Neuronal stem cell (in vitro differentiated cells): ENCODE measurements at places on chromosomes 16 and 17.
A peak's percentile ranks its signal among the peaks of the same experiment; 100 is the strongest.

DNA sequence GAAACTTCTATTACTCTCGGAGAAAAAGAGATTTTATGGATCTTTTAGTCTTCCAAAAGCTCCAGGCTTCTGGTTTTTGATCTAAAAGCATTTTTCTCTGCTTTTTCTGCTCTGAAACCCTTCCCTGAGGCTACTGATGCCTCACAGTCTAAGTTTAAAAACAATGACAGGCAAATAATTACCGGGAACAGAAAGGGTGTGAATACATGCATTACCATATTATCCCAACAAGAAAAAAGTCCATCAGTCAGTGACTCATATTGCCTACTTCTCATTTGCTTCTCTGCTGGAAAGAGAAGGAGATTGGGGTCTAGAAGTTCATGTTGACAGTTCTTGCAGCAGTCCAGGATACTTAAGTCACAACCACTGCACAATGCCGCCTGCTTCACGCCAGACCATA is 482.9 kb upstream of the C16orf82 start:
- no peak overlapping the region for H3K4me3 ChIP-seq
- H3K4me1 ChIP-seq, result no peaks in the 10 kb centered on the region
- no peak overlapping the region for H3K27ac ChIP-seq
- H3K36me3 ChIP-seq, result no peaks in the 10 kb centered on the region
- no peaks in the 10 kb centered on the region for H3K27me3 ChIP-seq

DNA sequence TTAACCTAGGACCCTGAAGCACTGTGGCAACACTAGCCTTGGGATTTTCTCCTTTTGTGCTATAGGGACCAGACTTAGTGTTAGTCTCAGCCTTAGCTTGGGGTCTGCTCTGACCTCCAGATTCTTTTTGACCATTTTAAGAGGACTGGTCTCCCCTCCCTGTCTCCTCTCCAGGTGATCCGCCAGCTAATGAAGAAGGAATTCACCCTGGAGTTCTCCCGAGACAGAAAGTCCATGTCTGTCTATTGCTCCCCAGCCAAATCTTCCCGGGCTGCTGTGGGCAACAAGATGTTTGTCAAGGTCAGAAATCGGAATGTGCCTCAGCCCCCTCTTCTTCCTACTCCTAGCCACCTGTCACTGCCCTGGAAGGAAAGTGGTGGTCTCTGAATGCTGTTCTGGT is 19.5 kb downstream of the ATP2A1 start:
- no peak overlapping the region for H3K4me3 ChIP-seq
- no peaks in the 10 kb centered on the region for H3K4me1 ChIP-seq
- H3K27me3 ChIP-seq, result no peaks in the 10 kb centered on the region
- no peak overlapping the region for H3K27ac ChIP-seq
- peaks cover 15% of the 10 kb centered on the region for H3K36me3 ChIP-seq

DNA sequence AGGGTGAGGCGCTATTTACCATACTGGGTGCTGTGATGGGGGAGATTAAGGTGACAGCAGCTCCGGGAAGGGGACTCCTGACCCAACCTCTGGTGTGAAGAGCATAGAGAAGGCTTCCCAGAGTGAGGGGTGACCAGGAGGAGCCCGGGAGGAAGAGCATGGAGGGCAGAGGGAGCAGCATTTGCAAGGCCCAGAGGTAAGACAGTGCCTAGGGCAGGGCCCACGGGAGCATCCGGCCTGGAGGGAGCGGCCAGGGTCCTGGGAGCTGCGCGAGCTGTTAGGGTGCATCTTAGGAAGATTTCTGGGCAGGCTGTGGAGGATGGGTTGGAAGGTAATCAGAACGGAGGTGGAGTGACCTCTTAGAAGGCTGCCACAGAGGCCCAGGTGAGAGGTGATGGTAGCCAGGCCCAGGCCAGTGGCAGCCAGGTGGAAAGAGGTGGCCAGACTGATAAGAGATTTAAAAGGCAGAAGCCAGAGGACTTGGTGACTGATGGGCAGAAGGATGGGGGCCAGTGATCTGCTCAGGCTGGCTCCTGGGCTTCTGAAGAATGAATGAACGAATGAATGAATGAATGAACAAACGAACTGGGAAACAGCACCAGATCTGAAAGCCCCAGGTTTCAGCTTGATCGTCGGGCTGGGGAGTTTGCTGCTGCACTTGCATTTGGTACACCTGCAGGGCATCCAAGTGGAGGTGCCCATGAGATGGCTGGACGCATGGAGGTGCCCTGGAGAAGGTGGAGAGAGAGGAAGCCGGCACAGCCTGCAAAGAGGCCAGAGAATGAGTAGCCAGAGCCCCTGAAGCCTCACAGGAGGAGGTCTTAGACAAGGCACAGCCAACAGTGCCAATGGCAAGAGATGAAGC is 13.0 kb upstream of the TMEM92 start:
- peaks cover 6% of the 10 kb centered on the region for H3K4me1 ChIP-seq
- H3K27ac ChIP-seq, result no peak overlapping the region
- H3K4me3 ChIP-seq, result no peak overlapping the region
- H3K36me3 ChIP-seq, result no peaks in the 10 kb centered on the region

DNA sequence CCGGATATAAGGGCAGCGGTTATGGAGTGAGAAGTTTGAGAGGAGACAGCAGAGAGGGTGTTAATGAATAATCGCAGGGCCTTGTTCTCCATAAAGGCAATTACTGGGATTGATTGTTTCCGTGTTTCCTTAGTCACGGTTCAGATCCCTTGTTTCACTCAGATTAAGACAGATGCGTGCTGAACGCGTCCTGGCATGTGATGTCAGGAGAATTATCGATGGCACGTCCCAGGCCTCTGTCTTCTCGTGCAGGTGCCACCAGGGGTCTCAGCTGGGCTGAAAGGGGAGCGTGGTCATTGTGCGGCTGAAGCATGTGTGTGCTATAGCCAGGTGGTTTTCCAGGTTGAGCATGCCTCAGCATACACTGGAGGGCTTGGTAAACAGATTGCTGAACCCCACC is 142.4 kb upstream of the NOL11 start:
- no peak for DNase-seq
- no peak overlapping the region for H3K4me3 ChIP-seq
- peaks cover 4% of the 10 kb centered on the region for H3K4me1 ChIP-seq
- H3K27ac ChIP-seq, result no peak overlapping the region

DNA sequence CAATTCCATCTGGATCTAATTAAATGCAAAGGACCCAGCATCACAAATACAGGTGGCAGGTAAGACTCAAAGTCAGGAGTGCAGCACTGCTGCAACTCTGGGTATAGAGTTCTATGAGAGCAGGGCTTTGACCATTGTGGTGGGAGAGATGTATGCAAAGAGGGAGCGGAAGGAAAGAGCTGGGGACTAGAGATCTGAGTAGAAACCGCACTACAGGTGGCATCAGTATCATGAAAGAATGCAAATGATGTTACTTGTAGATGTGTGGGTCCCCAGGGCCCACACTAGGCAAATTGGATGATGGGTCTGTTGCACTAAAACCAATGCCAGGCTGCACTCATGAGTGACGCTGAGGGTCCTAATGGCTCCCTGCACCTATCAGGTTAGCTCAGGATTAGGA is 287.1 kb upstream of the ASIC2 start:
- H3K36me3 ChIP-seq, result no peaks in the 10 kb centered on the region
- H3K4me1 ChIP-seq, result no peaks in the 10 kb centered on the region
- H3K27ac ChIP-seq, result no peak overlapping the region

DNA sequence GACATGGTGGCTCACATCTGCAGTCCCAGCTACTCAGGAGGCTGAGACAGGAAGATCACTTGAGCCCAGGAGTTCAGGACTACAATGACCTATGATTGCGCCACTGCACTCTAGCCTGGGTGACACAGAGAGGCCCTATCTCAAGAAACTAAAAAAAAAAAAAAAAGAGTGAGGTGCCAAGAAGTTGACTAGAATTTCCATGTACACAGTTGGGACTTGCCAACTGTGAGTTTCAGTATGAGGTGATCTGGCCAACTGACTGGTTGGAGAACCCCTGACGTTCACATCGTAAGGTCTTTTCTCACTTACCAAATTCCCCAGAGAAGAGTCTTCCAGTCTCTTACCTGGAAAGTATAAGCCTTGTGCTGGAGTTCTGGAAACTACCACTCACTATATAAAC is 3.1 kb upstream of the MED11 start:
- H3K4me1 ChIP-seq, result peaks cover 2% of the 10 kb centered on the region
- peaks cover 7% of the 10 kb centered on the region for H3K36me3 ChIP-seq
- H3K27me3 ChIP-seq, result no peaks in the 10 kb centered on the region

GRCh38 chr17:59328601-59329000 is 2.9 kb upstream of the YPEL2 start:
- H3K27me3 ChIP-seq, result no peaks in the 10 kb centered on the region
- H3K27ac ChIP-seq, result no peak overlapping the region
- peaks cover 32% of the 10 kb centered on the region for H3K4me1 ChIP-seq
- H3K36me3 ChIP-seq, result no peaks in the 10 kb centered on the region
- no peak overlapping the region for H3K4me3 ChIP-seq

GRCh38 chr17:22203208-22203715 is 510.9 kb downstream of the KCNJ18 start:
- H3K4me1 ChIP-seq, result no peaks in the 10 kb centered on the region
- H3K27me3 ChIP-seq, result no peaks in the 10 kb centered on the region
- no peak overlapping the region for H3K27ac ChIP-seq
- H3K4me3 ChIP-seq, result no peak overlapping the region

GRCh38 chr17:40416671-40417070 is 1.0 kb downstream of the TOP2A start:
- H3K27me3 ChIP-seq, result no peaks in the 10 kb centered on the region
- peaks cover 15% of the 10 kb centered on the region for H3K4me1 ChIP-seq
- peak overlapping the region; percentile 82 for H3K4me3 ChIP-seq
- no peak for DNase-seq
- no peak overlapping the region for H3K27ac ChIP-seq
- H3K36me3 ChIP-seq, result peaks cover 51% of the 10 kb centered on the region

- H3K4me3 ChIP-seq, result no peak overlapping the region
- H3K4me1 ChIP-seq, result no peaks in the 10 kb centered on the region
- H3K27ac ChIP-seq, result no peak overlapping the region
These were observed 801 bp downstream of the CHAD start for GRCh38 chr17:50467855-50468303.

- no peak for DNase-seq
- H3K36me3 ChIP-seq, result no peaks in the 10 kb centered on the region
- no peaks in the 10 kb centered on the region for H3K4me1 ChIP-seq
- no peak overlapping the region for H3K4me3 ChIP-seq
These were observed 116.5 kb downstream of the ANKFN1 start for GRCh38 chr17:56269556-56270389.
